ENCODE measurements at places on chromosomes 1 and 21. TPM values are rescaled to one million over a fixed set of nuclear protein-coding genes. Genes with fewer than 3 reads are reported as not detected.

Gene UQCRHL
- total RNA-seq = 1.6 TPM

DNA sequence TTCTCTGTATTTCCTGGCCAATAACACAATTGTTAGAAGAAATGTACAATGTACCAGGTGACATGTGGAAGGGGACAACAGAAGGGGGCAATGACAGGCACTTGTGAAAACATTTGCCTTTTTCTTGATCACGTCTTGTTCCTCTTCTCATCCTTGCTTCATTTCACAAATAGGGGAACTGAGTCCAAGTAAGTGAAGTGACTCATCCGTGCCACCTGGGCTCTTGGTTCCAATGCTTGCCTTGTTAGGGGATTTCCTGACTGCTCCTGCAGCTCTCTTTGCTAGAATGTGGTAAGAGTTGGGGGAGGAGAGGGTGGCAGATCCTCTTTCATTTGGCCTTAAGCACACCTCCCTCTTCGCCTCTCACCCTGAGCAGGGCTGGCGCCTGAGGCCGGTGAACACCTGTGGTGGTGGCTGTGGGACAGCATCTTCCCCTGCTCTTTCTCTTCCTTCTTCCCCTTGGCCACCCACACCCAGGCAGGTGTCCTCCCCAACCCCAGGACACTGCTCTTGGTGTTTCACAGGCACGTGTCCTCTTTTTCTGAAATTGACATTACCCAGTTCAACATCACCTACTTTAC lies 2.2 kb upstream of the RHEX start:
- H3K27me3 ChIP-seq = peaks cover 30% of the 10 kb centered on the region
- H3K27ac ChIP-seq = no peak overlapping the region
- DNase-seq = peak; percentile 23
- H3K4me1 ChIP-seq = peaks cover 23% of the 10 kb centered on the region

Gene RUNX3
- total RNA-seq = 129 TPM

DNA sequence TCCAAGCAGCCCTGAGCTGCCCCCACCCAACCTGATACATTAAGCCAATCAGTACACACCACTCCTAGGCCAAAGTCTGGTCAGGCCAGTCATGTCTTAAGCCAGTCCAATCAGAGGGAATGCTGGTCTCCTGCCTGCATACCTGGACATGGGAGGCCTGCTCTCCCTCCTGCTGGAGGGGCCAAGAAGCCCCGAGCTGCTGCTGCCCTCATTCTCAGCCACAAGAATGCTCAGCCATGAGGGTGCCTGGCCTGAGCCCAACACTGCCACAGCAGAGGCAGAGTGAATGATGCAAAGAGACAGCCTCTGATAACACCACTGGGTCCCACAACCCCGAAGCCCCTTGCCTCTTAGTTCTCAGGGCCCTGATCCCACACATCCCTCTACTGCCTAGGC lies 23.0 kb downstream of the CHD5 start:
- no peak for DNase-seq
- peaks cover 12% of the 10 kb centered on the region for H3K4me1 ChIP-seq
- no peak overlapping the region for H3K27ac ChIP-seq
- no peak overlapping the region for H3K4me3 ChIP-seq

DNA sequence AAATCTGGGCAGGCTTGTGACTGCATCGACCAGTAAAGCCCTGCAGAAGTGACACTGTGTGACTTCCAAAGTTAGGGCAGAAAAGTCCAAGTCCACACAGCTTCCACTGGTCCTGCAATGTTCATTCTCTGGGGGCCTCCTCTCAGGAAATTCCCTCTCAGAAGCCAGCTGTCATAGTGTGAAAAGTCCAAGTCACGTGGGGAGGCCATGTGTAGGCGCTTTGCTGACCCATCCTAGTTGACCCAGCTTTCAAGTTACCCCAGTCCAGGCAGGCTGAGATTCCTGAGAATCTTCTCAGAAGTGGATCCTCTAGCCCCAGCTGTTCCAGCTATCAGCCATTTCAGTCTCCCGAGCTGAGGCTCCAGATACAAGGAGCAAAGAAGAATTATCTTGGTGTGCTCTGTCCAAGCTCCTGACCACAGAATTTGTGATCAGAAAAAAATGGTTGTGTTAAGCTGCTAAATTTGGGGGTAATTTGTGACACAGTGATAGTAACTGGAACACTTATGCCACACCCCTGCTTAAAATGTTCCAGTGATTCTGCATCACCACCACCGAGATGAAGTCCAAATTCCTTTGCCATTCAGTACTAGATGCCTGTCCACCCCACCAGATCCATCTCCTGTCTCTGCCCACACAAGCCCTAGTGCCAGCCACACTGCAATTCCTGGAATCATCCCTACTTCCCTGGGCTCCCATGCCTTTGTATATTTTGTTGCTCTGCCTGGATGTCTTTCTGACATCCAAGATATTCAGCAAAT lies 2.5 kb upstream of the STUM start:
- DNase-seq = no peak
- peaks cover 10% of the 10 kb centered on the region for H3K4me1 ChIP-seq
- H3K27me3 ChIP-seq = peaks cover 52% of the 10 kb centered on the region
- no peaks in the 10 kb centered on the region for H3K36me3 ChIP-seq
- no peak overlapping the region for H3K4me3 ChIP-seq
- H3K27ac ChIP-seq = no peak overlapping the region

- no peaks in the 10 kb centered on the region for H3K36me3 ChIP-seq
- peaks cover 4% of the 10 kb centered on the region for H3K4me1 ChIP-seq
- H3K4me3 ChIP-seq = no peak overlapping the region
- no peak overlapping the region for H3K27ac ChIP-seq
- peaks cover 8% of the 10 kb centered on the region for H3K27me3 ChIP-seq
- no peak for DNase-seq
Measured at GRCh38 chr1:30872033-30872947, 36.3 kb downstream of the SDC3 start.

Data from activated T-helper 2 cell treated with anti-CD3 and anti-CD28 coated beads, Interferon-gamma antibody, Interleukin-2, Interleukin-4, amounts not matched to agents 10 μg/mL and 5 μg/mL and 100 μg/mL, durations not matched to agents 14 hours and 24 hours and 36 hours (primary cell).